ENCODE measurements at places on chromosomes 12 and 14.

GRCh38 chr12:39372929-39373328 lies 70.0 kb downstream of the KIF21A start:
- no peak for DNase-seq

GRCh38 chr12:54701940-54702592 lies 53.9 kb upstream of the DCD start:
- no peak for DNase-seq

DNA sequence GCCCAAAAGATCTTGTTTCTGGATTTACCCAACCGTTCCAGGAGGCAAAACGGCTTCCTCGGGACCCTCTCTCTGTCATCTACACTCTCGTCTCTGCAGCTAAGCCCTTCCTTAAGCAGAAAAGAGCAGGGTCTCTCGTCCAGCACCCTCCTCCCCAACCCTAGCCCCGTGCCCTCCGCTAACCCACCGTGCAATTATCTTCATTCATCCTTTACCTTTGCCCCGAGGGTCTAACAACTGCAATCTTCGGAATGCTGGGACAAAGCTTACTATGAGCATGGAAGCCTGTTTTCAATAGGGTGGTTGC lies 276 bp upstream of the BMAL2 start:
- DNase-seq = no peak

DNA sequence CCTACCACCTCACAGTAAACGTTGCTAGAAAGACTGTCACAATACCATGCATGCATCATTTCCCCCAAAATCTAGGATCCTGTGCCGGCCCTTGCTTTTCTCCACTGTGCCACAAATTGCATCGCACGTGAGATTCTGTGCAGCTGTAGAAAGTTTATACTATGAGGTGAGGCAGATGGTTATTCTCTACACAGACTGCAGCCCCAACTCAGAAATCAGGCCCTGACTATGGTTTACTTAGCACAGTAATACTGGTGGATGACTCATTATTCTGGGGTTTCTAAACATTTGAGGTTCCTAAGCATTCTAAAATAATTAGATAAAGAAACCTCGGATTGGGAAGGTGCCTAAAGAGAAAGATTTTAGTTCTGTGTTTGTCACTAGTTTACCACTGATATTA lies 163.8 kb upstream of the CCDC198 start:
- DNase-seq = no peak

GRCh38 chr12:94805749-94806529 lies 155.6 kb upstream of the TMCC3 start:
- DNase-seq = no peak

GRCh38 chr14:67650151-67650550 lies 24.3 kb downstream of the VTI1B start:
- DNase-seq = no peak

- no peak for DNase-seq
These were observed 245.6 kb upstream of the RGS6 start for GRCh38 chr14:71686677-71687076.

DNA sequence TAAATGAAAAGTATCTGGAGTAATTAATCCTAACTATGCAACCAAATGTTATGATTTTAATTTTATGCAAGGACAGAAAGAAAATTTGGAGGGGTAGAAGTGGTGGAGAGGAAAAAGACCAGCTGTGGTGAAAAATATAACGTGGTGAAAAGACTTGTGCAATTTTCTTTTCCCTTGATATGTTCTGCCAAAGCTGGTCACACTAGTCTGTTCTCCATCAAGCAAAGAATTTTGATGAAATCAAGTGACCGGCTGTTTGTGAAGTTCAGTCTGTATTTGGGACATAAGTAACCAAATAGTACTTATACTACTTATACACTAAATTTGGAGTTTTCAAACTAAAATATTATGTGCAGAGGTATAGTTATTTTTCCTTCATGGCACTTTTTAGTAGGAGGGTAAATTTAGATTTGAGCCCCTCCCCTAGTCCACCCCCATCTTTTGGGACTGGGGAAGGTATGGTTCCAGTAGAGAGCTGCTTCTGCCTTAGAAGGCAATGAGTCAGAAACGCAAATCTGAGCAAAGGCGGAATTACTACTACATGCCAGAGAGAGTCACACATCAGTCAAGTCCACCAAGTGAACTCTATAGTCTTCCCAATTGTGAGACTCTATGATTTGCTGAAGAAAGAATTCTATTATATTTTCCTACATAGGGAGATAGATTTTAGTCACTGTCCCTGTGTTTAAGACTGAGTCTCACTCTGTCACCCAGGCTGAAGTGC lies 229.7 kb downstream of the SLC25A21 start:
- no peak for DNase-seq

GRCh38 chr12:125312471-125312870 lies 247.2 kb downstream of the AACS start:
- no peak for DNase-seq

GRCh38 chr14:70789961-70790360 lies 19.4 kb downstream of the MAP3K9 start:
- no peak for DNase-seq

GRCh38 chr14:31122098-31122611 lies 85.4 kb downstream of the HECTD1 start:
- DNase-seq = no peak

DNA sequence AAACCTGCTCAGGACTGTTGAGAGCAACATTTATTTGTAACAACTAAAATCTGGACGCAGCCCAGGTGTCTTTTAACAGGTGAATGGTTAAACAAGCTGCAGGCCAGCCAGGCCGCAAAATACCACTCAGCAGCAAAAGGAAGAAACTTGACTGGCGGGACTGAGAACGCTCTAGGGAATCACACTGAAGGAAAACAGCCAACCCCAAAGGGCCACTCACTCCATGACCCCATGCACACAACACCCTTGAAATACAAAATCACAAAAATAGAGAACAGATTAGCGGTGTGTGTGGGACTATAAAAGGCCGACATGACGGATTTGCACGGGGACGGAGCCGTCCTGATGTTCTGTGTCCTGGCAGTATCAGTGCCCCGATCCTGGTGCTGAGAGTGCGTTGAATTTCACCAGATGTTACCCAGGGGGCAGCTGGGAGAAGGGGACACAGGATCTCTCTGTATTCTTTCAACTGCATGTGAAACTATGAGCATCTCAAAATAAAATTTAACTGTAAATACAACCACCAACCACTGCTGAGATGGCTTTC lies 23.0 kb downstream of the VPS37B start:
- no peak for DNase-seq

GRCh38 chr12:109553906-109554500 lies 19.3 kb downstream of the MMAB start:
- DNase-seq = no peak

DNA sequence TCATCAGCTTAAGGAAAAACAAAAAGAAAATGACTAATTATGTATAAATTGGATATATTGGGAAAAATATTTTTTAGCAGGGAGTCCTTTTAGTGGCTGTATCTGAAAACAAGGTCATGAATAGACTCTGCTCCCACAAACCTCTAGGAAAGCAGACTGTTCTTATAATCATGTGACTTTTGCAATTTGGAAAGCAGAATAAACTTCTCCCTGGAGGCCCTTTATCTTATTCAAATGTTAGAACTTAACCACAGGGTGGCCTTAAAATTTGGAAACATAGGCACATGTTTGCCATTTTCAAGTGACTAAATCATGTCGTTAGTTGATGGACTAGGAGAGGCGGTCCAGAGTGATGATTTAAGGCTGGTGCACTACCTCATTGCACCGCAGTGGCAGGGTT lies 196.6 kb upstream of the KRR1 start:
- no peak for DNase-seq

DNA sequence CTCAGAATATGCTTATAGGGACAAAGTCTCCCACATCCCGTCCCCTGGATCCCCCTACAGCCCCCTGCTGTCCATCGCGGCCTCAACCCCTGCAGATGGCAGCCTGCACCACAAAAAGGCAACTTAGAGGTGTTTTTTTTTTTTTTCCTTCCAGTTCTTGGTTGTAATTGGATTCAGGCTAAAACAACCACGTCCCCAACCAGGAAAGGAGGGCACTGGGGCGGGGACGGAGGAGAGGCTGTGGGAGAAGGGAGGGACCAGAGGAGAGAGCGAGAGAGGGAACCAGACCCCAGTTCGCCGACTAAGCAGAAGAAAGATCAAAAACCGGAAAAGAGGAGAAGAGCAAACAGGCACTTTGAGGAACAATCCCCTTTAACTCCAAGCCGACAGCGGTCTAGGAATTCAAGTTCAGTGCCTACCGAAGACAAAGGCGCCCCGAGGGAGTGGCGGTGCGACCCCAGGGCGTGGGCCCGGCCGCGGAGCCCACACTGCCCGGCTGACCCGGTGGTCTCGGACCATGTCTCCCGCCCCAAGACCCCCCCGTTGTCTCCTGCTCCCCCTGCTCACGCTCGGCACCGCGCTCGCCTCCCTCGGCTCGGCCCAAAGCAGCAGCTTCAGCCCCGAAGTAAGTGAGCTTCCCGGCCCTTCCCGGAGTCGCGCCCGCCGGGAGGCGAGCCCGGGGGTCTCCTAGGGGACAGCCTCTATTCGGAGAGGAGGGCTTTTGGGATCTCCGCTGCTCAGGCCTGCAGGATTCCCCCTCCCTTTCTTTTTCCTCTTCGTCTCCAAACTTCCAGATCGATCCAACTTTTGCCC lies at the start of gene MMP14:
Gene MMP14, plus strand, starts transcription at position 285 of the 813 bp plus-strand sequence. Its CDS starts 233 bp downstream, at position 518.
- DNase-seq = no peak

DNA sequence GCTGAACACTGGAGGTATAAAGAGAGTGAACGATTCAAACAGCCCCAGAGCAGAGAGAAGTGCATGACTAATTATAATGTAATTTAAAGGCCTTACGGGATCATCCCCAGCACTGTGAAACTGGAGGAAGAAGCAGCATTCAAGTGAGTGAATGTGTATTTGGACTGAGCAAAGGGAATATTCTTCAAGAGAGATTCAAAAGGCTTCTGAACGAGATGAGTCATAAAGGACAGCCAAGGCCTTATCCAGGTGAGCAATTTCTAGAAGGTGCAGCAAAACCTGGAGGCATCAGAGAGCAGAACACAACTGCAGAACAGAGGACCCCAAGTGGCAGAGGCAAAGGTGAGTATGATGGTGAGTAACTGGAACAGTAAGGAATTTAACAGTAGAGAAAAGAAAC lies 127.2 kb downstream of the BCAT1 start:
- DNase-seq = no peak

GRCh38 chr14:102461490-102462338 lies 47.9 kb downstream of the ANKRD9 start:
- no peak for DNase-seq

DNA sequence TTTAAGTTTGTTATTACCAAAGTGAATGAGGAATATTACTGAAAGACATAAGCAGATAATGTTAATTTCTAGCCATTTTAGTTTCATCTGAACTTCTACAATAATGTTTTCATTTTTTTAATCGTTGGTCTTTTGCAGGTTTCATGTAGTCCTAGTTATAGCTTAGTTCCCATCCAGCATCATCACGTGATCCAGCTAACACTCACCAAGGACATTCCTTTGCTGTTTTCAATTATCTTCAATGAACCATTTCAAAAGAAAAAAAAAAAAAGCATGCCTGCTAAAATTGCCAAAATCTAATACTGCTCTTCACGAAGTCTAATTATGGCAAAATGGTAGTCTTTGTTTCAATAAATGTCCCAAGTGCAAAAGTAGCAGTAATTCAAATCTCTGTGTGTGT lies 187.7 kb upstream of the ATXN7L3B start:
- DNase-seq = no peak

DNA sequence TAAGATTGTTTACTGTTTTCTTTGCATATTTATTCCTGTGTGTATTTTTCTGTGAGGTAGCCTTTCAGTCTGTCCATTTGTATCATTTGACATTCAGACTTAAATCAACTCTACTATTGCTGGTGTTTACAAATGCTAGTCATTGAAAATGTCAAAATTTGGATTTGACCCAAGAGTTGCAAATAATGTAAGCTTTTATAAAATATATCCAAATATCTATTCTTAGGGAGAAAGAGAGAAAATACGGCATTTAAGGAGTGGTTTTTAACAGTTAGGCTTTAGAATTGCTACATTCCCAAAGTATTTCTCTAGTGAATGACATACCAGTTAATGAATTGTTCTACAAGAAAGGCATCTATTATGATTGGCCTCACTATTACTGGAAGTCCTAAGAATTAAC lies 37.9 kb downstream of the FRS2 start:
- no peak for DNase-seq

- no peak for DNase-seq
These were observed 29.7 kb downstream of the CCDC85C start for GRCh38 chr14:99574099-99574880.

DNA sequence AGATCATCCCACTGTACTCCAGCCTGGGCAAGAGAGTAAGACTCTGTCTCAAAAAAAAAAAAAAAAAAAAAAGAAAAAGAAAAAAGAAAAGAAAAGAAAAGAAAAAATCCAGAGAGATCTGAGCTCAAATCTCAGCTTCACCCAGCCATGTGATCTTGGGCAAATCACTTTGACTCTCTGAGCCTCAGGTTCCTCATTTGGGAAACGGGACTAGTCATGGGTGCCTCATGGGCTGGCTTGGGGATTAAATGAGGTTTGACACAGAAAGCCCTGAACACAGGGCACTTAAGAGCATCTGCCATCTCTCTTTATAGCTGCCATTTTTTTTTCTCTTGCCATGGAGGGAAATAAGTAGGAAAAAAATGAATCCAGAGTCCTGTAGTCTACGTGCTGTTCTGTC lies 86.2 kb upstream of the MYL2 start:
- DNase-seq = no peak

GRCh38 chr12:64992641-64993040 lies 128.5 kb downstream of the WIF1 start:
- DNase-seq = no peak

- no peak for DNase-seq
These were observed 20.5 kb upstream of the CORO1C start for GRCh38 chr12:108751821-108752220.

- DNase-seq = no peak
These were observed 393.1 kb upstream of the RGS6 start for GRCh38 chr14:71538938-71539649.

DNA sequence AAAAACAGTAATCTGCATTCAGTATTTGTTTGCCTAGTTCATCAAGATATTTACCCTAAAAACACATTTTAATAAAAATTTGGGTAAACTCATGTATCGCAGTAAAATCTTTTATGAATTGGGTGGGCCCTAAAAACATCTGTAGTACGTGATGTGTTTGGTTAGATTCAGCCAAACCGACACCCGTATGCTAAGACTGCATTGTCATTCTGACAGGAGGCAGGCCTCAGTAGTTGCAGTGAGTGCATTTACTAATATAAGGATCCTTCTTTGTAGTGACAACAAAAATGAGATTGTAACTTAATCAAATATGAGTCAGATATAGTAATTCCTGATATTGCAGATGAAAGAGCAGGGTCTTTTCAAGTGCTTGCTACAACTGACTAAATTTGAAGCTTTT lies 191.8 kb downstream of the SLC16A7 start:
- no peak for DNase-seq

GRCh38 chr12:3795492-3796133 lies 42.7 kb upstream of the CRACR2A start:
- DNase-seq = no peak

All from stimulated activated CD4-positive, alpha-beta T cell treated with anti-CD3 and anti-CD28 coated beads, Interleukin-2, amount 100 ng/mL, for 24 hours (primary cell).